ENCODE measurements at places on chromosomes 7 and 10.

DNA sequence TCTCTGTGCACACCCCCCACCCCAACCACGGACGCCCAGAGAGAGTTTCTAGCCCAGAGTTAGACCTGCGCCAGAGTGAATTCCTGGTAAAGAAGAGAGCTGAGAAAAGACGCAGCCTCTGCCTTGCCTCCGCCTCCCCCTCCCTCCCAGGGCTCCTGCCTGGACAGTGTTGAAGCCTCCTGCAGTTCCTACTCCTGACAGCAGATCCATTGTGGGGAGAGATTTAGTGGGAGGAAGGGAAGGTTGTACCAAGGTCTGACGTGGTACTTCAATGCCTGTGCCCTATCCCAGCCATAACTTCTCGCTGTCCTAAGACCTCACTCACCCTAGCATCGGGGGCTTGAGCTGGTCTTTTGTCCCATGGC, 952 bp downstream of the SRRM3 start:
- no peak for DNase-seq

- no peak for DNase-seq
These were observed 361.0 kb downstream of the PHTF2 start for GRCh38 chr7:78159545-78159944.

DNA sequence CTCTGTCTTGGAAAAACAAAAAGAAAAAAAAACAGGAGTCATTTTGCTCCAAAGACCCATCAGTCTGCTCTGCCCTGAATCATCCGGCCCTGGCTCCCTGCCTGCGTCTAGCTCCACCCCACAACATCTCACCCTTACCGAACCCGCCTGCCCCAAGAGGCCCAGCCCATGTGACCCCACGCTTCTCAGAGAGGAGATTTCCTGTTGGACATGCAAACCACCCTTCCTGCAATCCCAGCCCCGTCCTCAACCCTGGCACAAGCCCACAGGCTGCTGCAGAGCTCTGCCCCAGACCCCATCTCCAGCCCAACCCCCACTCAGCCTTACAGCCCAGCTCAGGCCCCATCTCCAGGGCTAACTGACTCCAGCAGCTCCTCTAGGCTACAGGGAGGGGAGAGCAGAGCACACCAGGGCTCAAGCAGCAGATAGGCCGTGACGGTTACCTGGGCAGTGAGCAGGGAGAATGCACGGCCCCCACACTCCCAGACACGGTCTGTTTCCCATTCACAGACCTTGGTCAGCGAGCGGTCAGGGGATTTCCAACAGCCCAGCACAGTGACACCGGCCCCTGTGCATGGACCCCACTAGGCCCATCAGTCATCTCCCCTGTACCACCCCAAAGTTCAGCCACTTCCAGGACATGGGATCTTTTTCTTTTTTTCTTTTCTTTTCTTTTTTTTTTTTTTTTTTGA, 69.9 kb upstream of the GTF2I start:
- peak; percentile 56 for DNase-seq

- DNase-seq: no peak
These were observed 43.6 kb upstream of the JAZF1 start for GRCh38 chr7:28224172-28224571.

- DNase-seq: no peak
These were observed 10.4 kb upstream of the RET start for GRCh38 chr10:43066481-43066880.

- no peak for DNase-seq
These were observed 6.1 kb upstream of the COA1 start for GRCh38 chr7:43735403-43735801.

- DNase-seq: no peak
These were observed 7.7 kb downstream of the BLNK start for GRCh38 chr10:96263669-96264068.

DNA sequence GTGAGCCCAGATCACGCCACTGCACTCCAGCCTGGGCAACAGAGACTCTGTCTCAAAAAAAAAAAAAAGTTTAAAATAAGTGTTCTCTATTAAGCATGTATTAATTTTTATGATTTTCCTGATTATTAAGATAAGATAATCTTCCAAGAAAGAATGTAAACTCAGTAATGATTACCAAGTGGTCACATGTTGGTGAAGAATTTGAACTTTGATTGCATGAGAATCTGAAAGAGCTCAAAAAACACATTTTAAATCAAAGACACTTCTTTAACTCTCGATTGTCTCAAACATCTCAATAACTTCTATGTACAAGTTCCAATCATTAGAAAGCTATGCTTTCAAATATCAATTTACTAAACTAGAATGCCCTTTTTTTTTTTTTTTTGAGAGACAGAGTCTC, 33.8 kb downstream of the SNX8 start:
- DNase-seq: no peak

GRCh38 chr7:93574269-93574645, 267 bp downstream of the CALCR start:
- no peak for DNase-seq

GRCh38 chr7:55206235-55207029, 158.7 kb upstream of the LANCL2 start:
- no peak for DNase-seq

DNA sequence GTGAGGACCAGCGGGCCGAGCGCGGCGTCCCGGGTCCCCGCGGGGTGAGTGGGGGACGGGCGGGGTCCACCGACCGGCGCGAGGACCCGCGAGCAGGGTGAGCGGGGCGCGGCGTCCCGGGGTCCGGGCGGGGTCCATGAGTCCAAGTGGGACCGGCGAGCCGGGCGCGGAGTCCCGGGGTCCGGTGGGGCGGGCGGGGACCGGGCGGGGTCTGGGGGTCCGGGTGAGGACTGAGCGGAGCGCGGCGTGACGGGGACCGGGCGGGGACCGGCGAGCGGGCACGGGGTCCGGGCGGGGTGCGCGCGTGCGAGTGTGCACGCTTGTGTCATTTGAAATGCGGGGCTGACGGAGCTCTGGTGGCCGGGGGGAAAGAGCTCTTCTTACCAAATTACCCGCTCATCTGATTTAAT, 765 bp downstream of the CELF2 start:
- no peak for DNase-seq
